ENCODE measurements at places on chromosomes 3 and 15.

DNA sequence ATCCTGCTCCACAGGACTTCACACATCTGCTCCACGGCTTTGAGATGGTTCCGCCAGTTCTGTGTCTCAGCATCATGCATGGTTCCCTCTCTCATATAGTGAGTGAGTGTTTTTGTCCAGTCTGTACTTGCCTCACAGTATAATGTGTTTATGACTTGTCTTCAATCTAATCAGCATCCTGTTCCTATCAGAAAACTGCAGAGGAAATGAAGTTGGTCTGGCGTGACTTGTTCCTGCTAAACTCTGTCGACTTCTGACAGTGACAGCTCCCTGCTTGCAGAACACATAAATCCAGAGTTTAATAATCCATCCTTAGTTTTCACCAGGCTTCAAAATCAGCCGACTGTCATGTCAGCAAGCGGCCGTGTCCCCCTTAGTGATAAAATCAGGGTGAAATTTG, 222.3 kb downstream of the SLCO3A1 start:
- DNase-seq = no peak

GRCh38 chr3:138513090-138513843, 78.9 kb downstream of the ESYT3 start:
- no peak for DNase-seq

GRCh38 chr15:59256482-59256881, 49.8 kb downstream of the LDHAL6B start:
- DNase-seq = no peak

GRCh38 chr15:23644829-23645228, 2.8 kb downstream of the MAGEL2 start:
- DNase-seq = no peak

GRCh38 chr3:171824116-171824515, 13.8 kb upstream of the PLD1 start:
- no peak for DNase-seq

DNA sequence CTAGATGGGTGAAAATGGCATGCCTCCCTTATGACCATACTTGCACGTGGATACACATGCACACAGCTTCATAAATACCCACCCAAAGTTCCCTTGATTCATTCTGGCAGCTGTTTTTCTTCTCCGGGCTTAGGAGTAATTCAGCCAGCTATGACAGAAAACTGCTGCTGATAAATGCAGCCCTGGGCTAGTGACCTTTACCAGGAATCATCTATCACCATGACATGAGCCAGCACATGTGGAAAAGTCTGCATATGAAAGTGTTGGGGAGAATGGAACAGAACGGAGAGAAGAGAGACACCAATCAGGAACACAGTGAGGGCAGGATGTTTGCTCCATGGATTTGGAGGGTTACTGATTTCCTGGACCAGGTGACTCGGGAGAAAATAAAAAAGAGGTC, 706.3 kb downstream of the PDCD6IP start:
- DNase-seq = no peak

DNA sequence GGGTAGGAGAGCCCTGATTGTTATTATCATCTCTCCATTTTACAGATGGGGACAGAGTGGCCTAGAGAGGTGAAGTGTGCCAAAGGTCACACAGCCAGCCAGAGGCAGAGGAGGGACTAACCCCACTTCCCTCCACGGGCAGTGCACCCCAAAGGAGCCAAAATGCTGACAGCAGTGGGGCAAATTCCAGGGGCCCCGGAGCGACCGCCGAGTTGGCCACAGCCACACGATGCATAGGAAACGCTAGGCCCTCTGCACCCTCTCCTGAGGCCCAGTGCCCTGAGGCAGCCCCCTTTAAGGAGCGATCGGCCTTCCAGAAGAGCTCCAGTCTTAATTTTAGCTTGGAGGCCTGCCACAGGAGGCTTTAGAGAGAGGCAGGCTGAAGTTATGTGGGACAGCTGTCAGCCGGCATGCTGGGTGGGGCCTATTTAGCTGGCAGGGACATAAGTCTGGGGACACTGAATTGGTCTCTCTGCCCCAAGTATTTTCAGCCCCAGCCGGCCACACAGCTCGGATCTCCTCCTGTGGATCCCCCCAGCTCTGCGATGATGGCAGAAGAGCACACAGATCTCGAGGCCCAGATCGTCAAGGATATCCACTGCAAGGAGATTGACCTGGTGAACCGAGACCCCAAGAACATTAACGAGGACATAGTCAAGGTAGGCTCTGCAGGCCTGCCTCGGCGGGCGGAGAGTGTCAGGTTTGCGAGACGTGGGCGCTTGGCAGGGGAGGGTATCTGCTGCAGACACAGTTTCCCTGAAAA, at the start of gene CAV3:
Gene CAV3, plus strand, starts transcription at position 471 of the 763 bp plus-strand sequence. Its CDS starts 75 bp downstream, at position 546.
- no peak for DNase-seq

DNA sequence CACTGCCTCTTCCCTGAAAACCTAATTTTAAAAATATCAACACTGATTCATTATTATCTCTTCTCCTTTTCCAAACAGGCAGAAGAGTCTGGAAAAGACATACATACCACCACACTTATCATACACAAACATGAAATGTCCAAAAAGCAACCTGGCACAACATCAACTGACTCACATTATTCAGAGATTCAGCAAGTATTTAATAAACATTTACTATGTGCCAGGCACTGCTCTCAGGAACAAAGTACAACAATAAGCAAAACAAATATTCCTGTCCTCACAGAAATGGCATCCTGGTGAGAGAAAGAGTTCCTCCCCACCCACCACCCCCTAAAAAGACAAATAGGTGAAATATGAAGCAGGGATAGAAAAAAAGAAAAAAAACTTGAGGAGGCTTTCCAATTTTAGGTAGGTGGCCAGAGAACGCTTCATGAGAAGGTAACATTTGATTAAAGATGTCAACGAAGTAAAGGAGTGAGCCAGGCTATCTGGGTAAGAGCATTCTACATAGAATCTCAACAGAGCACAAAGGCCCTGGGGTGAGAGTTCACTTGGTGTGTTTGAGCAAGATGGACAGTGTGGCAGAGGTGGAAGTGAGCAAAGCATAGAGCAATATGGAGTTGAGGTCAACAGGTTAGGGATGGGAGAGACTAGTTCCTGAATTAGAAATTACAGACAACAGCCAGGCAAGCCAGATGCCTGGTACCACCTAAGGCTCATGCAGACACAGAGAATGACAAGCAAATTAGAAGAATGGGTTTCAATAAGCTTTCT, 141.7 kb downstream of the OSBPL10 start:
- DNase-seq = no peak

GRCh38 chr3:63050548-63051177, 175.4 kb upstream of the CADPS start:
- no peak for DNase-seq

DNA sequence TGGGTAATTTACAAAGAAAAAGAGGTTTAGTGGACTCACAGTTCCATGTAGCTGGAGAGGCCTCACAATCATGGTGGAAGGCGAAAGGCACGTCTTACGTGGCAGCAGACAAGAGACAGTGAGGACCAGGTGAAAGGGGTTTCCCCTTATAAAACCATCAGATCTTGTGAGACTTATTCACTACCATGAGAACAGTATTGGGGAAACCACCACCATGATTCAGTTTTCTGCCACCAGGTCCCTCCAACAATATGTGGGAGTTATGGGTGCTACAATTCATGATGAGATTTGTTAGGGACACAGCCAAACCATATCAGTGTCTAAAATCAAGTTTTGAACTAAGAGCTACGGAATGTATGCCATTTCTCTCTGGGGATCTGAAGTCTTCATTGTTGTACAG, 354.8 kb upstream of the C2CD4B start:
- no peak for DNase-seq

- DNase-seq = no peak
Observed at GRCh38 chr3:71087143-71088018, 496.1 kb downstream of the FOXP1 start.

GRCh38 chr15:52042051-52042851, 23.2 kb downstream of the MAPK6 start:
- DNase-seq = no peak

DNA sequence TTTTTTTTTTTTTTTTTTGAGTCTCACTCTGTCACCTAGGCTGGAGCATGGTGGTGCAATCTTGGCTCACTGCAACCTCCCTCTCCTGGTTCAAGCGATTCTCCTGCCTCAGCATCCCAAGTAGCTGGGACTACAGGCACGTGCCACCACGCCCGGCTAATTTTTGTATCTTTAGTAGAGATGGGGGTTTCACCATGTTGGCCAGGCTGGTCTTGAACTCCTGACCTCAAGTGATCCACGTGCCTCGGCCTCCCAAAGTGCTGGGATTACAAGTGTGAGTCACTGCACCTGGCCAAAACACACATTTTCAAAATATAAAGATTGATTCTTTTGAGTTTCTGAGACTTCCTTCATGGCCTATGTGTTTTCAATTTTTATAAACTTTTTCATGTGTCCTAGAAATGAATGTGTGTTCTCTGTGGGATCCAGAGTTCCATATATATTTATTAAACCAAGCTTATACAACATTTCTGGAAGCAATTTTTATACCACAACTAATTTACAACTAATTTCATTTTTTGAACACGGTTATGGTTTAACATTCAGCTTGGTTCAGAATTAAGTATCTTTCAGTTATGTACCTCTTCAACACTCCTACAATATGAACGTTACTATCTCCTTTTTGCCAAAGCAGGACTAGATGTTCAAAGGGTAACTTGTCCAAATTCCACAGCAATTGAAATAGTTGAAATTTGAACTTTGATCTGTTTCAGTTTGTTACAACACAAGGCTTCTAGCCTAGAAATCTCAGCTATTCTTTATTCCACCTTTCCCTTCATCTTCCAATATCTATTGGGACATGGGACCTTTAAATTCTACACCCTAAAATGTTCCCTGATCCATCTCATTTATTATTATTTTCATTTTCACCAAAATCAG, 1.5 kb downstream of the ACAD11 start:
- DNase-seq = no peak

DNA sequence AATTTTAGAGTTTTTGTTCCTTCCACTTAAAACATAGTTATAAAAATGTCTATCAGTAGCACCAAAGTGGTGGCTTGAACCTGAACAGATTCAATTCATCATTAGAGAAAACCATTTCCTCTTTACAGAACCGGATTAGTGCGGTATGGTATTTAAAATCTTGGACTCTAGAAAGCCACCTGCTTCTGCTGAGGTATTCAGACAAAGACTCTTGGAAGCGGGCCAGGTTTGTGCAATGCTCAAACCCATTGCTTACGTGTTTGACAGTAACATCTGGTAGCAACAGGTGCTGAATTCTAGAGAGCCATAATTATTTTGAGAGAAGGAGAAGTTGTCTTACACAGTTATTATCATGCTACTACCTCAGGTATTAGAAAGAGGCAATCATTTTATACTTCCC, 290.5 kb downstream of the NAALADL2 start:
- DNase-seq = no peak

DNA sequence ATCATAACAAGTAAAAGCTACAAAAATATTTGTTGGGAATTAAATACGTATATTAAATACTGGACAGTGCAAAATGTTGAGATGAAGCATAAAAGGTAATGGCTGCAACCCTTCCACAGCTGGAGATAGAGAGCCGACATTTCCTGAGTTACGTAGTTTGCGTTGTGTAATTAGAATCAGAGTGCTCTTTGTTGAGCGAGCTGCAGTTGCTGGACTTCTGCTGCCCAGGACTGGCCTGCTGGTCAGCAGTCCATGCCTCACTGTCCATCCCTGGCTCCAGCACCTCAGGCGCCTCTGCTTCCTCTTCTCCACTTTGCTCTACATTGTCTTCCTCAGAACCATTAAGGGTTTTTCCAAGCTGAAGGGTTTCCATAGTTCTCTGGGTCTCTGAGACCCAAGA, 28.4 kb upstream of the SHC4 start:
- DNase-seq = no peak

- DNase-seq = no peak
Observed at GRCh38 chr3:25447285-25447684, 19.2 kb downstream of the RARB start.

GRCh38 chr15:95615436-95615835, 715.1 kb upstream of the NR2F2 start:
- DNase-seq = no peak

DNA sequence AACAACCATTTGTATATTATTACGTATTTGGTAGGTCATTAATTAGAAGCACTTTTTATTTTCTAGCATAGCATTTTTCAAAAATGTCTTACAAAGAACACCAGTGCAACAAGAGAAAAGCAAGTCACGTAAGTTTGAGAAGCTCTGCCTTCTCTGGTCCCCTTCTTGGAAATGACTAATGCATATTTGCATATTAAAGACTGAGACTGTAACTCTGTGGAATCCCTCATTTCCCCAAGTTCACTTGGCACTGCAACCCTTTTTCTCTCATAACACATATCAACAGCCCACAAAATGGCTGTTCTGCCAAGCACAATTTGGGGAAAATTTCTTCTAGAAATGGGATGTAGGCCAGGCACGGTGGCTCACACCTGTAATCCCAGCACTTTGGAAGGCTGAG, 176.3 kb downstream of the ERC2 start:
- no peak for DNase-seq

DNA sequence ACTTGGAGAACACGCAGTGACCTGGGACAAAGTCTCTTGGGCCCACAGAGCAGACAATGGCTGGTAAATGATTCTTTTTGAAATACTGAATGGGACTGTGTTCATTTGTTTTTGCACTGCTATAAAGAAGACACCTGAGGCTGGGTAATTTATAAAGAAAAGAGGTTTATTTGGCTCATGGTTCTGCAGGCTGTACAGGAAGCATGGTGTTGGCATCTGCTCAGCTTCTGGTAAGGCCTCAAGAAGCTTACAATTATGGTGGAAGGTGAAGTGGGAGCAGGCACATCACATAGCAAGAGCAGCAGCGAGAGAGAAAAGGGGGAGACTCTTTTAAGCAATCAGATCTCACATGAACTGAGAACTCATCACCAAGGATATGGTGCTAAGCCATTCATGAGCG, 321.6 kb downstream of the THSD4 start:
- DNase-seq = no peak

DNA sequence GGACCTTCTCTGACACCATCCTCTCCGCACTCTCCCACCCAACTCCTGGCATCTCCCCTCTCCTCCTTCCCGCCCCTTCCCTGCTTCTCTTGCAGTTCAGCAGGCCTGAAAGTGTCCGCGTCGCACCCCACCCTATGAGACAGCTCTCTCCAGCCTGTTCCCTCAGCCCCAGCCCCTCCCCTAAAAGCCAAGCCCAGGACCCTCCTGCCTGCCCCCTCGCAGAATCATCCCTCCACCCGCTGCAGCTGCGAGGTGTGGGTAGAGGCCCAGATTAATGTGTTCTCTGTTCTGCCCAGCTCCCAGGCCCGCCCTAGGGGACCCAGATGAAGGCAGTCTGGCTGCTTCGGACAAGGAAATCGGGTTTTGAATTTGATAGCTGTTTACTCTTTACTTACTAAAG, 410 bp downstream of the PRR23E start:
- no peak for DNase-seq

Measured in stimulated activated CD4-positive, alpha-beta T cell treated with anti-CD3 and anti-CD28 coated beads, Interleukin-12 subunit alpha, Interleukin-12 subunit beta, amount 100 ng/mL, for 24 hours (primary cell).